ENCODE measurements at places on chromosomes 6 and 20.

DNA sequence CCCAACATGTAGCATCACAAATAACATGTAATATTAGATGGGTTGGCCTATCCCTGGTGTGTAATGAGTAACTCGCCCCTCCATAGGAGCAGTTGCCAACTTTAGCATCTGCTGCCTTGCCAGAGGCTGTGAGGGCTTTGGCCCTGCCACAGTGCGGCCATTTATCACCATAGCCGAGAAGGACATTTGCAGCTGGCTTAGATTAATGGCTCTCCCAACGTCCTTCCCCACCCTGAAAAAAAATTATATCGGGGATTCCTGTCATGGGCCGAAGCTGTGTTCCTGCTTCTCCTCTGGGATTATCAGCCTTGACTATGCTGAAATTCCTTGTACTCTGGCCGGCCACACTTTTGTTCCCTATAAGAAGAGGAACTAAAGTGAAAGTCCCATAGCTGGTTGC lies 7.6 kb upstream of the ADIG start:
- DNase-seq, result no peak

- no peak for DNase-seq
Observed at GRCh38 chr20:4304601-4305000, 289.2 kb upstream of the RNF24 start.

GRCh38 chr20:21344206-21344900 lies 41.2 kb downstream of the XRN2 start:
- DNase-seq, result no peak

DNA sequence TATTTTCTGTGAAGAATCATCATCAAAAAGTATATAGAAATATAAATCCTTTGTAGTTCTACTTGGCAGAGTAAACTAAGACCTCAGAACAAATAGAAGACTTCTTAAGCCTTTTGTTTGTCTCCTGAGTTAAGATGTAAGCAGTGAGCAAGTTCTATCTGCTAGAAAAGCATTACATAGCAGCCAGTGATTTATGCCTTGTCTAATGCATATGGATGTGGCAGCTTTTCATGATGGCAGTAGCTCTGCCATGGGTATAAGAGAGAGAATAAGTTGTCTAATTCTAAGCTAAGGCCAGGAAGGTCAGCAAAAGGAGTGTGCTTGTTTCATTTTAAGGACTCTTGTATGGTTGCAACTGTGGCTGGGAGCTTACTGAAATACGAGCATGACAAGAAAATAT lies 920.2 kb downstream of the GRIK2 start:
- no peak for DNase-seq

GRCh38 chr20:48326868-48327267 lies 500.9 kb downstream of the PREX1 start:
- no peak for DNase-seq

All from NCI-H146 (cell line).